ENCODE measurements at places on chromosomes 3 and 15.

GRCh38 chr3:56929809-56930615 is 128.3 kb upstream of the ARHGEF3 start:
- DNase-seq, result no peak

GRCh38 chr3:105933871-105934270 is 65.1 kb upstream of the CBLB start:
- no peak for DNase-seq

- no peak for DNase-seq
Observed at GRCh38 chr15:65311760-65312159, 7.3 kb downstream of the RNU5B-1 start.

- DNase-seq, result no peak
Observed at GRCh38 chr3:178084938-178085816, 451.1 kb upstream of the KCNMB2 start.

DNA sequence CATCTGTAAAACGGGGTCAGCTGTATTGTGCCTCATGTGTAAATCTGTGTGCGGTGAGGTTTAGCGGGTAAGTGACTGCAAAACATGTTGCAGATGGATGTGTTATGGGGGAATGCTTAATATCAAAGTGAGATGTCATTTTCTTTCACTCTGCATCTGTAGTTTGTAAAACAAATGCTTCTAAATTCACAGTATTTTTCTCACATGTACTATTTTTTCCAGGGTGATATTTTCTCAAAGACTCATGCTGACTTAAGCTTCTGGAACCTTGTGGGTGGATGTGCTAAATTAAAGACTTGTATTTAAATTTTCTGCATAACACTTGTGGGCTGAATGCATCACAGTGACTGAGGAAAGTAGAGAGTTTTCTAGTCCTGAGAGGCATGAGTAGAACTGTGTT is 115.2 kb upstream of the TP63 start:
- no peak for DNase-seq

DNA sequence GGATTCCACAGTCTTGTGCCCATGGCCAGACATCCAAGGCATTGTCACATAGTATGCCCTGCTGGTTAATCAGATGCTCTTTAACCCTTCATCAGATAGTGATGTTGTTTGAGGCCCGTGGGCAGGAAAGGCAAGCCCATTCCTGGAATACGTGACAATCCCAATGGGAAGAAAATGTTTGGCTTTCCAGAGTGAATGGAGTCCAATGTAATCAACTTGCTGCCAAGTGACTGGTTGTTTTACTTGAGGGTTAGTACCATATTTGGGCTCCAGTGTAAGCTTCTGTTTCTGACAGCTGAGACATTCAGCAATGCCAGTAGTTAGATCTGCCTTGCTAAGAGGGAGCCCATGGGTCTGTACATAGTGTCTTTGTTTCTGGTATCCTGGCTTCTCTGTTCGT is 31.3 kb downstream of the RPL39L start:
- no peak for DNase-seq

GRCh38 chr15:55740981-55741832 is 1.7 kb downstream of the PRTG start:
- DNase-seq, result no peak

DNA sequence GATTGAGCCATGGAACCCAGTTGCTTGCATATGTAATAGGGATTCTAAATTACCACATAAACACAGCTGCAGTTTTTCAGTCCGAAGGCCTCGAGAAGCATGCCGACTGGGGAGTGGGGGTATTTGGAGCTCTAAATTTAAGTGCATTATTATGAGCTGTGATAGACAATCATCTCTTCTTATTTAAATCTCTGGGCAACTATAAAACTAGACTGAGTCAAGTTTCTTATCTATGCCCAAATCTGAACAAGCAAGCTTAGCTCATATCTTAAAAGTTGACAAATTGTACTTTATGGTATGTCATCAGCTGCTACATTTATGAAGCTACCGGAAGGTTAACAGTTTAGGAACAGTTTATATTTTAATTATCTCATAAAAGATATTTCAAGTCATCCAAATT is 19.5 kb upstream of the THRB start:
- no peak for DNase-seq

GRCh38 chr15:80674245-80674614 is 20.9 kb upstream of the ABHD17C start:
- DNase-seq, result peak; percentile 64

GRCh38 chr15:73303636-73304035 is 65.1 kb downstream of the HCN4 start:
- DNase-seq, result no peak

DNA sequence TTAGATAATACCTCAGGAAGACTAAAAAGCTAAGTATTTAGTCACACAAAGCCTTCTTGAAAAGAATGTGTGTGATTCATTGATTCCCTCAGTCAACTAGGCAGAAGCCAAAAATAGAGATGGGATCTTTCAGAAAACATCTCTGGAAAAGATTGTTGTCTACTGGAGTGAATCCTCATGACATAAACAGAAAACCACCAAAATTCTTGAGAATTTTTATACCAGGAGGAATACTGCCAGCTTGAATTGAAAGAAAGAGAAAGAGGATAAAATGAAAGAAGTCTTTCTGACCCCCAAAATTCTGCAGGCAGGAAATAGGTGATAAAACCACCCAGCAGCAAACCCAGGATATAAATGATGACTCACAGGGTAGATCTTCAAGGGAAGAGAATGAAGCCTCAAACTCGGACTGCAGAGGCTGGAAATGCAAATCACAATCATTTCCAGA is 363.1 kb upstream of the PLSCR5 start:
- DNase-seq, result peak; percentile 2

GRCh38 chr15:88904257-88904623 is 8.9 kb upstream of the HAPLN3 start:
- no peak for DNase-seq

- DNase-seq, result no peak
Observed at GRCh38 chr3:117306299-117306698, 596.7 kb downstream of the TUSC7 start.

DNA sequence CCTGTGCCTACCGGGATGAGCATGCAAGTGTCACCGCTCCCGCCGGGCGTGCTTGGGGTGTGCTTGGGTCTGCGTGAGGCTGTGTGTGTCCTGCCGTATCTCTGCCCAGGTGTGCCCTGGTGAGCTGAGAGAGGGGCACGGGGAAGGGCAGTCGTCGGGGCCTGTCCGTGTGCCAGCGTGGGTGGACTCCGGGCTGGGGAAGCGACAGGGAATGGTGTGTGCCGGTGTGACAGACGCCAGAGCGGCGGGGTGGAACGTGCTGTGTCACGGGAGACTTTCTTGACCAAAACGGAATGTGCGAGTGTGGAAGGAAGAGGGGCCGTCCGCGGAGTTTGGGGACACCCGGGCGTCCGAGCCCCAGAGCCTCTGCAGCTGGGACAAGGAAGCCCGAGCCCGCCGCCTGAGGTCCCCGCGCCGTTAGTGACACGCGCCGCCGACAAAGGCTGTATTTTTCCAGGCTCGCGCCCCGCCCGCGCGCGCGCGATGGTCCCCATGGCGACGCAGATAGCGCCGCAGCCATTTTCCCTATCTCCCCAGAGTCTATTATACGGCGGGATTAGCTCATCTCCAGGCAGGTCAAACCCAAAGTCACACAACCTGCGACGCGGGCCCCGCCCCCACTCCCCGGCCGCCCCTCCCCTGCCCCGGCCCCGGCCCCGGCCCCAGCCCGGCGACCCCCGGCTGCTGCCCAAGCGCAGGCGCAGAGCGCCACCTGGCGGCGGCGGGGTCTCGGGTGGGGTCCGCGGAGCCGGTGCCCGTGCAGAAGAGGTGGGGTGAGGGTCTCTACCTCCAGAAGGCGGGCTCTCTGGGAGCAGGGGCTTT is 4.5 kb upstream of the GATA2 start:
- no peak for DNase-seq

GRCh38 chr3:45616158-45616557 is 21.6 kb downstream of the LIMD1 start:
- DNase-seq, result no peak

GRCh38 chr15:44500555-44500954 is 36.4 kb upstream of the EIF3J start:
- no peak for DNase-seq

DNA sequence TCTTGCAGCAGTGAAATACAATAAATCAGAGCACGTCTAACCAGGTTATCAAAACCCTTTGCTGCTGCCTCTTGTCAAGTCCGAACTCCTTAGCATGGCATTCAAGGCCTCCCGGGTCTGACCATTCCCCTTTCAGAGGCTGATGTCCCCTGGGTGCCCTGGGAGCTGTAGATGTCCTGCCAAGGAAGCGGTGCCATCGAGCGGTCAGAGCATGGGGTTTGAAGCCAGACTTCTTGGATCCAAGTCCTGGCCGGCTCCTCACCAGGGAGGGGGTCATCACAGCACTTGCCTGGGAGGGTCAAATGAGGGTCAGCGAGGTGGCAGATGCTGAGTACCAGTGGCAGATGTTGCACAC is 496 bp downstream of the TF start:
- no peak for DNase-seq

- DNase-seq, result peak; percentile 65
Observed at GRCh38 chr3:149330609-149331331, 2.7 kb downstream of the TM4SF18 start.

GRCh38 chr3:114299421-114299820 is 5.6 kb downstream of the TIGIT start:
- peak; percentile 10 for DNase-seq

GRCh38 chr3:186879781-186880180 is 37.3 kb downstream of the ADIPOQ start:
- DNase-seq, result no peak

- peak; percentile 98 for DNase-seq
Observed at GRCh38 chr3:155131104-155131503, 51.0 kb downstream of the MME start.

DNA sequence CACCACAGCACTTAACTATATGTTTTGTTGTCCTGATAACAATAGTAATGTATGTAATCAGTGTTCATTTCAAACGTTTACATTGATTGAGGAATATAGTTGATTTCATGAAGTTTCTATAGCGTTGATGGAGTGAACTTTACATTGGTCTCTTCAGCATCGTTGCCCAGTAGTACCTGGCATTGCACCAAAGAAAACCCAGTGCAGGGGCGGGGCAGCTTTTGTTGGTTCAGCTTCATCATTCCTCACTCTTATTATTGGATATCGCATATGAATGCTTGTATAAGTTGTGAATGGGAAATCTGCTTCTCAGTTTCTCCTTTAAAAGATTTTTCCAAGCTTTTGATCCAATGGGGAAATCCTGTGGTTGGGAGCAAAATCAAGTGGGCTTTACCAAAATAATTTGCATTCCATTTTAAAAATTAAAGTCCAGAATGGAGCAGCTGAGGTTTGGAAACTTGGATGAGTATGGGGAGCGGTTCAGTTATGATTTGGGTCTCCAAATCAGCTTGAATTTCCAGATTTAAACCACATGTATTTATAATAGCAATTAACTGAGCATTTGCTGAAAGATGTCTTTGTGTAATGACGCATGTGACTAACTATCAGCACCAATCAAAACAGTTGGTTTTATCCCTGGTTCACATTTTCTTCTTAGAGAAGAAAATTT is 213.7 kb downstream of the ALCAM start:
- no peak for DNase-seq

DNA sequence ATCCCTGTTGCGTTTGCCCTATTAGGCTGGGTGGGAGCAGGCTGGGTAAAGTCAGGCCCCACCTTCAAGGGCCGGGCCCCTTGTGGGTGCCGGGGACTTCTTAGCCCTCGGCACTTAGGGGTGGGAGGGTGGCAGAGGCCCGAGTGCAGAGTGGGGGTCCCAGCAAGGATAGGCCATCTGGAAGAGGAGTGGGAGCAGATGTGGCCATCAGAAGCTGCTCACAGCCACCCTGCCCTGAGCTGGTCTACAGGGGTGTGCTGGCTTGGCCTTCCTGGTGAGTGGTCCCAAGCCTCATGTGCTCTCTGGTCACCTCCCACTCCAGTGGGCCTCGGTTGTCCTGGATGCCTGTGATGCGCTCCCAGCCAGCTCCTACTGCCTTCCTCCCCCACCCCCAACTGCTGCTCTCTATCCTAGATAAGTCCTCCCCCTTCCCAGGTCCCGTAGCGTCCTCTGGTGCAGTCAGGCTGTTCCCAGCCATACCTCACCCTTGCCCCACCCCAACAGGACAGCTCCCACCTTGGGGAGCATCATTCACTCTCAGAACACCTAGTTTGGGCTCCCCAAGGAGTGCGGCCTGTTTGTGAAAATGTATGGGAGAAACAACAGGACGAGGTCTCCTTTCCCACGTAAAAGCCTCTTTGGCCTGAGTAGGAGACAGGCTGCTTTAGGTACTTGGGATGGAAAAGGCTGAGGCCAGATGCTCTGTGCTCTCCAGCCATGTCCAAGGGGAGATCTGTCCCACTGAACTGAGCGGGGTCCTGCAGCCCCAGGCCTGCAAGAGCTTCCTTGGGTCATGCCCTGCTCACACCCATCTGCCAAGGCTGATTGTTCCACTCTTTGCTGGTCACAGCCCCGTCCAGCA is 24.9 kb upstream of the PLXNA1 start:
- DNase-seq, result no peak

DNA sequence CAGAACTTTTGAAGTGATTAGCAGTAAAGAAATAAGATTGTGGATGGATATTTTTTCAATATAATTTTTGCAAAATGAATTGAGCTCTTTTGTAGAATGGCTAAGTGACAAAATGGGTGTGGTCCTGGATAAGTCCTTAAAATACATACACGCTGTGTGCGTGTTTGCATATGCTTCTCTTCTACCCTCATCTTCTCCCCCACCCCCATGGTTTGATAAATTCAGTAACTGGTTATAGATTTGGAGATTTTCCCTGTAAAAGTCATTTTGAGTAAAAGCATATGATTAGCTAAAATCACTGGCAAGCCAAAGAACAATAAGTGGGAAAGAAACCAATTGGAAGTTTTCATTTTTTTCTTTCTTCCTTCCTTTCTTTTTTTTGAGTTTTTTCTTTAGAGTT is 453.9 kb upstream of the MDFIC2 start:
- DNase-seq, result no peak

DNA sequence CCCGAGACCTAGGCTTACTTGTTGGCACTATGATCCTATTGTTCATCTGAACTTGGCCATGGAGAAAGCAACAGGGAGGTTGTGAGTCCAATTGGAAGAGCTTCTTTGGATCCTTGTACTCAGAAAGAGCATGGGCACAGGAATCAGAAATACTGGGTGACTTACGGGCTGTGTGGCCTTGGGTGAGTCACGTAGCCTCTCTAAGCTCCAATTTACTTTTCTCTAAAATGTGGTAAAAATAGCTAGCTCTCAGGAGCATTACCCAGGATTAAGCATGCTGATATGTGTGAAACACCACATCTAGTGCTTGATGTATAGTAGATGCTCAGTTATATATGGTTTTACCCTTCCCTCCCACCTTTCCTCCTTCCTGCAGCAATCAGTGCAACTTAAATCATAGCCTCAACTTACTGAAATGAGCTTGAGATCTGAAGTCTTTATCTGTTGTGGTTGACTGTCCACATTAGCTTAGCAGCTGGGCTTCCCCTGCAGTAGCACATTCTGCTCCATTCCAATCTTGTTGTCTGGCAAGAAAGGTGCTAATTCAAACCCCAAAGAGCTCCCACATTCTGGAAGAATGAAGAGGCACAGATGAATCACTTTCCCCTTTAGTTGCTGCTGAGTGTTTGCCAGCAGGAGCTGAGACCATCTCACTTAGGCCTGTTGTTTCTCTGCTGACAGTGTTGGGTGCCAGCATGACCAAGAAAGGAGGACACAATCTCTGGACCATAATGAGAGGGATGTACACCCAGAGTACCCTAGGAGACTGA is 299.1 kb upstream of the TRIM42 start:
- peak; percentile 41 for DNase-seq

- DNase-seq, result peak; percentile 78
Observed at GRCh38 chr3:11794927-11795326, 51.8 kb downstream of the TAMM41 start.
